Stomach (tissue), 19 donors: ENCODE measurements at places on chromosomes 2 and 18. TPM values are rescaled to one million over a fixed set of nuclear protein-coding genes. Genes with fewer than 3 reads are reported as not detected.

GRCh38 chr2:9756692-9757250, 86.5 kb upstream of the TAF1B start:
- no peak for DNase-seq

The CENPA gene
- not detected for total RNA-seq

- DNase-seq: peak; percentile 12
These were observed 863.7 kb downstream of the EPHA4 start for GRCh38 chr2:220708366-220708765.

The BCL2L11 gene
- total RNA-seq: 41.2 TPM

DNA sequence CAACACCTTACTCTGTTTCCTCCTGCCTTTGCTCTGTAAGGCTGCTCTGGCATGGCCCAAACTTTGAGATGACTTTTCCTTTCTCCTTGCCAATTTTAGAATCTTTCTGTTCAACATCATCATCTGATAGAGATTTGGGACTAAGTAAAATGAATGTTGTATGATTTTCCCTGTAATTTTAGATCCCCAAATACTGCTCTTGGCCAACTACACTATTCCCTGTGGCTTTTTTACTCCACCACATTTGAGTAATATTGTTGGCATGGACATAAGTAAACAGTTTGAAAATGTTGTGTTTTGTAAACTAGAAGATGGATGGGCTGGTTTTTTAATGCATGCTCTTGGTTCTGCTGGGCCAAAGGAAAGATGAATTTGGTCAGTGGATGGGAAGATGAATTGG, 12.1 kb downstream of the LTBP1 start:
- DNase-seq: no peak

The ANKRD53 gene
- not detected for total RNA-seq

The MSTN gene
- total RNA-seq: not detected

DNA sequence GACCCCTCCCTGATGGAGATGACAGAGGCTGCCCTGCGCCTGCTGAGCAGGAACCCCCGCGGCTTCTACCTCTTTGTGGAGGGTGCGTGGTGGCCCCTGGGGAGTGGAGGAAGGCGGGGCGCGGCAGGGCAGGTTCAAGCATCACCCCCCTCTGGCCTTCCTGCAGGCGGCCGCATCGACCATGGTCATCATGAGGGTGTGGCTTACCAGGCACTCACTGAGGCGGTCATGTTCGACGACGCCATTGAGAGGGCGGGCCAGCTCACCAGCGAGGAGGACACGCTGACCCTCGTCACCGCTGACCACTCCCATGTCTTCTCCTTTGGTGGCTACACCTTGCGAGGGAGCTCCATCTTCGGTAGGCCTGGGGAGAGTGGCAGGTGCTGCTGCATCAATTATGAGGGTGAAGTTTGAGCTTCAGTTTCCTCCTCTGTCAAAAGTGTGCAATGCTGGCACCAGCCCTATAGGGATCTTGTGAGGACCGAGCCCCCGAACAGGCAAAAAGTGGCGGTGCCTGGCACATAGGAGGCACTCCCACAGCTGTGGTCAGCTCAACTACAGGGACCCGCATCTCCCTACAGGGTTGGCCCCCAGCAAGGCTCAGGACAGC, 2.2 kb downstream of the ALPI start:
- DNase-seq: no peak

GRCh38 chr2:172858473-172858745, 122.8 kb downstream of the RAPGEF4 start:
- no peak for DNase-seq

The CTLA4 gene
- not detected for total RNA-seq

DNA sequence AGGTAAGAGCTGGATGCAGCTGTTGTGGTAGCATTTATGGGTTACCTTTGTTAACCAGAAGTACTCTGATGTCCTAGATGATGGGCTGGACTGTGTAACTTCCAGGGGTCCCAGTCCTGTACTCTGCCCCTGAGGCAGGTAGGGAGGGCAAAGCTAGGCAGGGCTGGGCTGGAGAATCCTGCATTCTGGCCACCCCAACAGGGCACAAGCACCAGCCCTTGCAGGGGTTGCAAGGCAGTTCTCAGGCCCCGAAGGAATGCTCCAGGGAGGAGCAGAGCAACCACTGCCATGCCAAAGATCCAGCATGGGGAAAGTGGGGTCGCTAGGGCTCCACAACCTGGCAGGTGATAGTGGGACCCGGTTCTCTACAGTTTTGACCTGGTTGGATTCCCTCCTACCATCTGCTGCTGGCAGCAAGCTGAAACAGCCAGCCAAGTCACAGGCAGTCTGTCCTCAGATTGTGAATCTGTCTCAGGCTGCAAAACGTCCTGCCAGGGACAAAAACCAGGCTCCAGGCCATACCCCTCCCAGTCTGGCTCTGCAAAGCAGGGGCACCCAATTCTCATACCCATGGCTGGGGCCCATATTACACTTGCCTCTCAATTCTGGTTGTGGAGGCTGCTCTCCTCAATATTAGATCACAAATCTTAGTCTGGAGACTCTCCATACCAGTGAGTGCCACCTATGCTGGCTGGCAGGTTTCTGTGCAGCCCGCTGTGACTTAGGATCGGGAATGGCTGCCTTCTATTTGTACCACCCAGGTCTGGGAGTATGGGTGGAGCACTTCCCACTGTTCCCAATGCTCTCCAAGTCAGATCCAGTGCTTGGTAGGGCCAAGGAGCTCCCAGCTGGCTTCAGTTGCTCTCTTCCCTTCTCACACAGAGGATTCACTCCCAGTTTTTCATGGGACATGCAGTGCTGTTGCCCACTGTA, 61.1 kb downstream of the SMCHD1 start:
- no peak for DNase-seq

DNA sequence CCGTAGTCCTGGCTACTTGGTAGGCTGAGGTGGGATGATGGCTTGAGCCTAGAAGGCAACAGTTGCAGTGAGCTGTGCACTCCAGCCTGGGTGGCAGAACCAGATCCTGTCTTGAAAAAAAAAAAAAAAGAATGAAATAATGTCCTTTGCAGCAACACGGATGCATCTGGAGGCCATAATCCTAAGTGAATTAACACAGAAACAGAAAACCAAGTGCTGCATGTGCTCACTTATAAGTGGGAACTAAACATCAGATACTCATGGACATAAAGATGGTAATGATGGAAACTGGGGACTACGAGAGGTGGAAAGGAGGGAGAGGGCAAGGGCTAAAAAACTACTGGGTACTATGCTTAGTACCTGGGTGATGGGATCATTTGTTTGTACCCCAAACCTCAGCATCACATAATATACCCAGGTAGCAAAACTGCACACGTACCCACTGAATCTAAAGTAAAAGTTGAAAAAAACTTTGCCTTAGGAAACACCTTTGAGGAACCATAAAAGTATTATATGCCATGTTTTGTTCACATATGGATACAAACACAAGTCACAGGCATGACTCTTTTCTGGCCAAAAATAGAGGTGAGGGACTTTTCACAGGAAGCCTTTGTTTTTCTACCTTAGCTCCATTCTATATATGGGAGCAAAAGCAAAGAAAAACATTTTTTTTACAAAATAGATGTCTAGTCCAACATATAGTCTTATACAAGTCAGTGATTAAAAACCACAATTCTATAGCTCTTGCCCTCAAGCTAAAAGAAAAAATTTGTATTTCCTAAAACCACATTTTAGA, 36.6 kb downstream of the GPR155 start:
- DNase-seq: no peak

The KRTCAP3 gene
- total RNA-seq: not detected

- no peak for DNase-seq
These were observed 290.8 kb upstream of the MYT1L start for GRCh38 chr2:2621855-2622254.

- peak; percentile 94 for DNase-seq
These were observed 5.7 kb downstream of the PTMA start for GRCh38 chr2:231713730-231714638.

DNA sequence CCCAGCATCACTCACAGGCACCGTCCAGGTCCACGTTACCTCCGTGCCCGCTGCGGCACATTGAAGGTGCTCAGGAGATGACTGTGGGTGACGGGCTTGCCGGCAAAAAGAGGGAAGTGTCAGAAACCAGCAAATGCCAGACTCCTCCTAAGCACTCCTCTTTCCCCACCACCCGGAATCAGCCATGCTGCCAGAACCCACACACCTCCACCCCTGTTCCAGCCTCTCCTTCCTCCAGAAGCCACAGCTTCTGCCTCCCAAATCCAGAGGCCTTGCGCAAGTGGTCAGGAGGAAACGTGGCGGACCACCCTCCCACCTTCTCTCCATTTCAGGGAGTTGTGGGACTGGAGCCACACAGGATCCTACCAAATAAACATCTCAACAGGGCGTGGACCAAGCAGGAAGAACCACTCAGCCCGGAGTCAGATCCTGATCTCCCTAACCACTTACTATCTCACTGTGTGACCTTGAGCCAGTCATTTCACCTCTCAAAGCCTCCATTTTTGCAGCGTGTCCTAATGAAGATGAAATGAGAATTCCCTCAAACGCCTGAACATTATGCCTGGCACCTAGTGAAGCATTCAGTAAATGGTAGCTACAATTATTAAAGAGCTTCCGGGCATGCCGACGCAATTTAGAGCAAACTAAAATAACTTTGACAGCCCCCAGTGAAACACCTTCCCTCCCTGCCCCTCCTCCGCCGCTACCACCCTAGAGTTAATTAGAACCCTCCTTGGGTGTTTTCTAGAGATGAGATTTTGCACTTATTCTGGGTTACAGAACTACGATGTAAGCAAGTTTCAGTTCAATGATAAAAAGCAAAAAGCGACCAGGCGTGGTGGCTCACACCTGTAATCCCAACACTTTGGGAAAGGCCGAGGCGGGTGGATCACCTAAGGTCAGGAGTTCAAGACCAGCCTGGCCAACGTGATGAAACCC, 32.9 kb downstream of the SMAD7 start:
- no peak for DNase-seq

GRCh38 chr2:179442206-179442605, 177.6 kb upstream of the SESTD1 start:
- no peak for DNase-seq

The SERPINB10 gene
- not detected for total RNA-seq

GRCh38 chr18:63177259-63177658, 142.3 kb downstream of the BCL2 start:
- DNase-seq: no peak

DNA sequence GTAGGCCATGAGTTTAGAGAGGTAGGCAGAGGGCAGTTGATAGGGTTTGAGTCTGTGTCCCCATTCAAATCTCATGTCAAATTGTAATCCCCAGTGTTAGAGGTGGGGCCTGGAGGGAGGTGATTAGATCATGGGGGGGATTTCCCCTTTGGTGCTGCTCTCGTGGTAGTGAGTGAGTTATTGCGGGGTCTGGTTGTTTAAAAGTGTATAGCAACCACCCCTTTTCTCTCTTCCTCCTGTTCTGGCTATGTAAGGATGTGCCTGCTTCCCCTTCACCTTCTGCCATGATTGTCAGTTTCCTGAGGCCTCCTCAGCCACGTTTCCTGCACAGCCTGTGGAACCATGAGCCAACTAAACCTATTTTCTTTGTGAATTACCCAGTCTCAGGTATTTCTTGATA, 25.5 kb downstream of the MARCHF4 start:
- no peak for DNase-seq

The ALPG gene
- total RNA-seq: not detected

- DNase-seq: peak; percentile 36
These were observed 403 bp downstream of the TMEM127 start for GRCh38 chr2:96265349-96265839.

GRCh38 chr2:95269036-95269680, 5.1 kb upstream of the PROM2 start:
- DNase-seq: no peak

The GPR45 gene
- not detected for total RNA-seq

The CHRND gene
- total RNA-seq: not detected

DNA sequence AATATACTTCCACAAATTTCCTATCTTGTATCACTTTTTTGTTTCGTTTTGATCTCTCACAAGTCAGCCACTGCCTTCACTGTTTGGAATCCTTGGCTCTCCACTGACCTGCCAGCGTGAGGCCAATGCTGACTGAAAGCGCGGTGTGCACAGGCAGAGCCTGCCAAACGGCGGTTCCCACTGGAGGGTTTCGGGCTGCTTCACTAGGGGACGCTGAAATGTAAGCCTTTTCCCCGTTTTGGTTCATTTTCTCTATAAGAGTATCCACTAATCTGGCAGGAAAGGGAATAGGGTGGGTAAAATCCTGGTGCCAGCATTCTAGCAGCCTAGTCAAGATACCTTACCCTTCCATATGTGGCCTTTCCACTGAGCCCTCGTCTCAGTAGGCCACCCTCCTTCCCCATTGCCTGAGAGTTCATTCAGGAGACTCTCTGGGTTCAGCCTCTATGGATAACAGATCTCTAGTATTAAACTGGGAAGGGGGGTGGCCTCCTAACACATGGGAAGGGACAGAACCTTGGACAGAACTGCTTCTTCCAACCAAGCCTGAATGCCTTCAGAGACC, 91.5 kb downstream of the DYM start:
- DNase-seq: peak; percentile 28

DNA sequence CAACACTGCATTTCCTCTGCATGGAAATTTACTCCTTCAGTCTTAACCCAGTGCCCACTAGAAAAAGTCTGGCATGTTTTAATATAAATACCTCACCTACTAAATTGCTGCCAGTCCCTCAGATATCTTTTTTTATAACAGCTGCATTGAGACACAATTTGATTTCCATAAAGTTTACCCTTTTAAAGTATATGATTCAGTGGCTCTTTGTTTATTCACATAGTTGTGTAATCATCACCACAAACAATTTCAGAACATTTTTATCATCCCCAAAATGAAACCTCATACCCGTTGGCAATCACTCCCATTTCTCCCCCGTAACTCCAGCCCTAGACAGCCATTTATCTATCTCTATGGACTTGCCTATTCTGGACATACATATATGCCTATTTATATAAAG, 17.0 kb upstream of the FRZB start:
- DNase-seq: no peak

GRCh38 chr2:230601510-230601909, 111.1 kb upstream of the CAB39 start:
- DNase-seq: no peak

- no peak for DNase-seq
These were observed 278.7 kb upstream of the KLHL29 start for GRCh38 chr2:23106242-23106785.

- DNase-seq: no peak
These were observed 60.9 kb upstream of the RTN4 start for GRCh38 chr2:55111230-55111569.

DNA sequence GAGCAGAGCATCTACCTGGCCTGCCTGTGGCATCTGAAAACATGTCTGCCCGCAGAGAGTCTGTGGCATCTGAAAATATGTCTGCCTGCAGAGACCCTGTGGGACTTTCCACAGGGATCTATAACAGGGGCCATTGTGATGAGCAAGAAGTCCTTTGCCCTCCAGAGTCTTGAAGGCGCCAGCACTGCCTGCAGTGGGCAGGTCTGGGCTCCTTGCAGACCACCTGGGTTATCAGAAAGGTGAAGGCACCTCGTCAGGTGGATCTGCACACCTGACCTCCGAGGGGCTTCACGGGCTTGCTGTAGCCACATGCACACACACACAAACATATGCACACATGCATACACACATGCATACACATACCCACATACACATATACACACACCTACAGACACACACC, 189.5 kb upstream of the HDAC4 start:
- DNase-seq: no peak

The NT5C1B gene
- total RNA-seq: not detected

The LYG2 gene
- total RNA-seq: 0.92 TPM

- DNase-seq: peak; percentile 44
These were observed 558.9 kb upstream of the PKDCC start for GRCh38 chr2:41488888-41489287.

- DNase-seq: no peak
These were observed 33.4 kb upstream of the MGAT5 start for GRCh38 chr2:134220344-134220974.

- DNase-seq: peak; percentile 73
These were observed 45.5 kb downstream of the DDX1 start for GRCh38 chr2:15636972-15637785.
